Esophagus squamous epithelium (tissue), 5 donors: ENCODE measurements at places on chromosomes 4 and X.

GRCh38 chrX:139112432-139112831, 400.9 kb upstream of the FGF13 start:
- no peak for DNase-seq

DNA sequence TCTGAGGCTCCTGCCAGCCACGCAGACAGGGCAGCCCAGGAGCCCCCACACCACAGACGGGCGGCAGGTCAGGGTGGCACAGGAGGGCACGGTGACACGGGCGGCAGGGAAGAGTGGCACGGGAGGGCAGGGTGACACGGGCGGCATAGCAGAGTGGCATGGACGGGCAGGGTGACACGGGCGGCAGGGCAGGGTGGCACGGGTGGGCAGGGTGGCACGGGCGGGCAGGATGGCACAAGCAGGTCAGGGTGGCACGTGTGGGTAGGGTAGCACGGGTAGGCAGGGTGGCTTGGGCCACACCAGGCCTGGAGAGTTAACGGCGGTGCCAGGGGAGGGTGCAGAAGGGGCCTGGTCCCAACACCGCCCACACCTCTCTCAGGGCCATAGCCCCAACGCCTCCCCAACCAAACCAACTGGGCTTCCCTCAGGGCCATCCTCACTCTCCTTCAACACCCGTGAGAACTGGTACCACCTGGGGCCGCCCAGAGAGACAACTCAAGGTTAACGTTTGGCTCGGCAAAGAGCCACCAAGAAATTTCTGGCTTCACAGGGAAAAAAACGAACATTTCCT, 3.4 kb downstream of the CTBP1 start:
- no peak for DNase-seq

DNA sequence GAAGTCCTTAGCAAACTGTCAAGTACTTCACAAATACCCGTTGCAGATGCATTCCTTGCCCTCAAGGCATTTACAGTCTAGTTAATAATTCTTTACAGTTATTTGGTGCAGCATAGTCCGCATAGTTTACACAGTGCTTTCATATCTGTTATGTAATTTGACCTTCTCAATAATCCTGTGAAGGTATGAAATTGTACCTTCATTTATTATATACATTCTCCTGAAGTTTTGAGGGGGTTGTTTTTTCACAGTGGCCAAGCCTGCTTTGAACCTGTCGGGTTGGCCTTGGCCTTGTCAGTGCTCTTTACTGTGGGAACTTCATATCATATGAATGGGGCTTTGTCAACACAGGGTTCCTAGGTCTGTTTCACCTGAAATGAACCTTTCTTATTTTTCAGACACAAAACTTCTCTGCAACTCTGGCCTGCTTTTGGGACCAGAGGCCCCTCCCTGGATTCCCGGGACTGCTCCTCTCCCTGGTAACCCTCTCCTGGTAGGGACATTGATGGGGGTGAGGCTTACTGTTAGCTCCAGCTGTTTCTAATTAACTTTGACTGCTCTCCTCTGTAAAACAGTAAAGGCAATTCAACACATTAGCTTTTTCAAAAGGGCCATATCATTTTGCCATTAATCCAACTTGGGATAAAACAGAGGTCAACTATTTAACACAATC, 9.1 kb downstream of the IGFBP7 start:
- no peak for DNase-seq

DNA sequence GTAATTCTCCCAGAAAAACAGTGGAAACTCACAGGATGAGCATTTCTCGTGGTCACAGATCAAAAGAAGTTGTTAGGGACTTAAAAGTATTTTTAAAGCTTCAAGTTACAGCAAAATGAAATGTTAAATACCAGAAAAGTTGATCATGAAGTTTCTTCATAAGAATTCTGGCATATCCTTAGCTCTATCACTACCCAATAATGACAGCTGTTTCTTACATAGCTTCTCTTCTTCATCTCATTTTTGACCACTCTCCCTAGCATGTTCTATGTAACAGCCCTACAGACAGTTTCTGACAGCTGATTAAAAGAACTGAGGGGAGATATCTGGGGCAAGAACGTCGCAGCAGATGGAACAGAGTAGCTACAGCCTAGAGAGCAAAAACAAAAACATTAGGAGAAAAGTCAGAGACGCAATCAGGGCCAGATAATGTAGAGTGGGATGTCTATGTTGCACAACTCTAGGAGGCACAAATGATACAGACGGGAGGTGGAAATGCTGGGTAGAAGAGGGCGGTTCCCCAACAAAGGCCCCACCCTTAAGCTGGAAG, 108.7 kb downstream of the CORIN start:
- DNase-seq: no peak
